ENCODE measurements at places on chromosomes 1 and 21.
A peak's percentile ranks its signal among the peaks of the same experiment; 100 is the strongest.

DNA sequence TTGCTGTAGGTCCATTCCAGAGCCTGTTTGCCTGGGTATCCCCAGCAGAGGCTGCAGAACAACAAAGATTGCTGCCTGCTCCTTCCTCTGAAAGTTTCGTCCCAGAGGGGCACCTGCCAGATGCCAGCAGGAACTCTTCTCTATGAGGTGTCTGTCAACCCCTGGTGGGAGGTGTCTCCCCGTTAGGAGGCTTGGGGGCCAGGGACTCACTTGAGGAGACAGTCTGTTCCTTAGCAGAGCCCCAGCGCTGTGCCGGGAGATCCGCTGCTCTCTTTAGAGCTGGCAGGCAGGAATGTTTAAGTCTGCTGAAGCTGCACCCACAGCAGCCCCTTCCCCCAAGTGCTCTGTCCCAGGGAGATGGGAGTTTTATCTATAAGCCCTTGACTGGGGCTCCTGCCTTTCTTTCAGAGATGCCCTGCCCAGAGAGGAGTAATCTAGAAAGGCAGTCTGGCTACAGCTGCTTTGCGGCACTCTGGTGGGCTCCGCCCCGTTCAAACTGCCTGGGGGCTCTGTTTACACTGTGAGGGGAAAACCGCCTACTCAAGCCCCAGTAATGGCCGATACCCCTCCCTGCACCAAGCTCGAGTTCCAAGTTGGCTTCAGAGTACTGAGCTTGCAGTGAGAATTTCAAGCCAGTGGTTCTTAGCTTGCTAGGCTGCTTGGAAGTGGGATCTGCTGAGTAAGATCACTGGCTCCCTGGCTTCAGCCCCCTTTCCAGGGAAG lies 8.7 kb upstream of the SLC25A24 start:
- H3K27me3 ChIP-seq = no peaks in the 10 kb centered on the region
- H3K27ac ChIP-seq = no peak overlapping the region
- no peak overlapping the region for H3K4me3 ChIP-seq
- DNase-seq = no peak
- H3K4me1 ChIP-seq = no peaks in the 10 kb centered on the region
- no peaks in the 10 kb centered on the region for H3K36me3 ChIP-seq

DNA sequence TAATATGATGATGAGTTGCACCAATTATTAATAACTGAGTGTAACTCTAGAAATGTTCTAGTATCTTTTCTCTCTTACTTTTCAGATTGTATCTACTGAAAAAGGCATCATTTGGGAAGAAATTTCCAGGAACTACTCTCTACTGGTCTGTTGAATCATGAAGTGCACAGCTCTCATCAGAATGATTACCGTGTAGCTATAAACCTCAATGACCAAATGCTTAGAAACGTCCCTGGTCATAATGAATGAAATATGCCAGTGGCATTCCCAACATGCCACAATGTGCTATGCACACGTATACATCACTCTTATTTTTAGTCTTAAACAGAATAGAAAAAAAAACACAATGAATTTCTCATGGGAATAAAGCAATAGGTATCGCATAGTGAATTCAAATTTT lies 534.3 kb upstream of the OLFM3 start:
- no peaks in the 10 kb centered on the region for H3K4me1 ChIP-seq
- no peak for DNase-seq
- no peak overlapping the region for H3K27ac ChIP-seq
- H3K27me3 ChIP-seq = no peaks in the 10 kb centered on the region

- H3K27me3 ChIP-seq = no peaks in the 10 kb centered on the region
- DNase-seq = no peak
- no peaks in the 10 kb centered on the region for H3K4me1 ChIP-seq
- no peak overlapping the region for H3K4me3 ChIP-seq
- H3K36me3 ChIP-seq = no peaks in the 10 kb centered on the region
- no peak overlapping the region for H3K27ac ChIP-seq
Observed at GRCh38 chr1:213464786-213465460, 413.9 kb downstream of the RPS6KC1 start.

- no peaks in the 10 kb centered on the region for H3K36me3 ChIP-seq
- DNase-seq = no peak
- H3K27ac ChIP-seq = no peak overlapping the region
Observed at GRCh38 chr1:232579958-232580941, 49.7 kb downstream of the SIPA1L2 start.

DNA sequence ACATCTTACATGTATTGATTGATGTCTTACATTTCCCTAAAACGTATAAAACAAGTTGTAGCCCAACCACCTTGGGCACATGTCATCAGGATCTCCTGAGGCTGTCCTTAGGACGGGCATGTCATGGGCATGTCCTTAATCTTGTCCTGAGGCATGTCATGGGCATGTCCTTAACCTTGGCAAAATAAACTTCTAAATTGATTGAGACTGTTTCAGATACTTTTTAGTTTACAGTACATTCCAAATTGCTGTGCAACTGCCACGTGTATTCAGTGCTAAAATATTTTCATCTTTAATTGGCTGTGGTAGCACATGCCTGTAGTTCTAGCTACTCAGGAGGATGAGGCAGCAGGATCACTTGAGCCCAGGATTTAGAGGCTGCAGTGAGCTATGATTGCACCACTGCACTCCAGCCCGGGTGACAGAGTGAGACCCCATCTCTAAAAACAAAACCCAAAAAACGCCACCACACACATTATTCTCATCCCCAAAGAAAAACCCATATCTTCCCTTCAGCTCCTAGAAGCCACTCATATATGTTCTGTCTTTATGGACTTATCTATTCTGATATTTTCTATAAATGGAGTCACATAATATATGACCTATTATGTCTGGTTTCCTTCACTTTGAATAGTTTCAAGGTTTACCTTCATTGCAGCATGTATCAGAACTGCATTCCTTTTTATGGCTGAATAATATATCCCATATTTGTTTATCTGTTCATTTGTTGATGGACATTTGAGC lies 96.0 kb upstream of the BTG3 start:
- no peaks in the 10 kb centered on the region for H3K4me1 ChIP-seq
- H3K27me3 ChIP-seq = no peaks in the 10 kb centered on the region
- DNase-seq = no peak
- no peak overlapping the region for H3K4me3 ChIP-seq
- no peaks in the 10 kb centered on the region for H3K36me3 ChIP-seq

- DNase-seq = no peak
- no peaks in the 10 kb centered on the region for H3K27me3 ChIP-seq
- H3K4me3 ChIP-seq = no peak overlapping the region
- H3K4me1 ChIP-seq = peaks cover 9% of the 10 kb centered on the region
Observed at GRCh38 chr1:1620433-1621139, 5.3 kb downstream of the MIB2 start.

DNA sequence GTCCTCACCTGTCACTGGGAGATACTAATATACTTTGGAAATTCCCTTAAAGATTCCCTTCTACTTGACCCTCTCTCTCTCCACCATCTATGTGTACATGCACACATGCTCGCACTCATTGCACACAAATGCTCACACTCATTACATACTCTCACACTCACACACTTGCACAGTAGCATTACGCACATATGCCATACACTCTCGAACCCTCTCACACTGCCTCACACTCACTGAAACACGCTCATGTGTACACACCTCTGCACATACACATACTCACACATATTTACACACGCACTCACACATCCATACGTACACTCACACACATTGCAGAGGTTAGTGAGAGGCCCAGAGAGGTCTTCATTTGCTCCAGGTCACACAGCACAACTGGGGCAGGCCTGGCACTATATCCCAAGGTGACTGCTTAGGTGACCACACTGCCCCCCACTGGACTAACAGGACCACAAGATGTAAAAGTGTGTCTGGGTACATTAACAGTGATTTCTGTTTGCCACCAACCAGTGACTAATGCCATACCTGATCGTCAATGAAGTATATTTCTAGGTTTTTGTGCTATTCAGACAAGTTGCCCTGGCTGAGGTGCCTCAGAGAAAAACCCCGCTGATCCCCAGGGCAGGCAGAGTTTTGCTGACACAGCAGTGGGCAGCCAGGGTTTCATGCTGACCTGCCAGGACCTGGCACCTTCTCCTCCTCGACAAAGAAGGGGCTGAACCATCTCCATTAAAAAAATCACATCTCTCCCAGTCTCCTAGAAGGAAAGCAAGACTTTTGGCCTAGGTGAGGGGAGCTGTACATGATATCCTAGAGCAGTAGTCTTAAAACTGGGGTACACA lies 28.5 kb upstream of the CAMK1G start:
- no peaks in the 10 kb centered on the region for H3K36me3 ChIP-seq
- H3K27ac ChIP-seq = no peak overlapping the region
- H3K4me1 ChIP-seq = no peaks in the 10 kb centered on the region
- H3K4me3 ChIP-seq = no peak overlapping the region
- DNase-seq = no peak

GRCh38 chr1:21022279-21023040 lies 154.2 kb downstream of the EIF4G3 start:
- no peak overlapping the region for H3K4me3 ChIP-seq
- H3K36me3 ChIP-seq = no peaks in the 10 kb centered on the region
- H3K4me1 ChIP-seq = no peaks in the 10 kb centered on the region
- no peaks in the 10 kb centered on the region for H3K27me3 ChIP-seq
- H3K27ac ChIP-seq = no peak overlapping the region
- DNase-seq = no peak

DNA sequence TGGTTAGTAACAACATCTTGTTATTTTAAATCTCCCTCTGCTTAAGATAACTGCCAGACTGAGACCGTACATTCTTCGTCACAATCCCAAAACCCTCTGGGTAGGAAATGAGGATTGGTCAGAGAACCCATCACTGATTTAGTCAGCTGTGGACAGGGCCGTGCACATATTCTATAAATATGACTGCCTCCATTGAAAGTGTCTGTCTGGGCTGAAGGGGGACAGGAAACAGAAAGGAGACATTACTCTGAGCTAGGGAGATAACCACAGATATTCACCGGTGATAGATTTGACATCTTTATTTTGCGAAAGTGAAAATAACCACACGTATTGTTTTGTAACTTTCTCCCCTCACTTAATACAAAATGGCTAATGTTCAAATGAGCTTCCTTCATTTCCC lies 36.9 kb upstream of the ST6GALNAC5 start:
- no peaks in the 10 kb centered on the region for H3K36me3 ChIP-seq
- no peak overlapping the region for H3K4me3 ChIP-seq
- no peak overlapping the region for H3K27ac ChIP-seq
- no peak for DNase-seq

DNA sequence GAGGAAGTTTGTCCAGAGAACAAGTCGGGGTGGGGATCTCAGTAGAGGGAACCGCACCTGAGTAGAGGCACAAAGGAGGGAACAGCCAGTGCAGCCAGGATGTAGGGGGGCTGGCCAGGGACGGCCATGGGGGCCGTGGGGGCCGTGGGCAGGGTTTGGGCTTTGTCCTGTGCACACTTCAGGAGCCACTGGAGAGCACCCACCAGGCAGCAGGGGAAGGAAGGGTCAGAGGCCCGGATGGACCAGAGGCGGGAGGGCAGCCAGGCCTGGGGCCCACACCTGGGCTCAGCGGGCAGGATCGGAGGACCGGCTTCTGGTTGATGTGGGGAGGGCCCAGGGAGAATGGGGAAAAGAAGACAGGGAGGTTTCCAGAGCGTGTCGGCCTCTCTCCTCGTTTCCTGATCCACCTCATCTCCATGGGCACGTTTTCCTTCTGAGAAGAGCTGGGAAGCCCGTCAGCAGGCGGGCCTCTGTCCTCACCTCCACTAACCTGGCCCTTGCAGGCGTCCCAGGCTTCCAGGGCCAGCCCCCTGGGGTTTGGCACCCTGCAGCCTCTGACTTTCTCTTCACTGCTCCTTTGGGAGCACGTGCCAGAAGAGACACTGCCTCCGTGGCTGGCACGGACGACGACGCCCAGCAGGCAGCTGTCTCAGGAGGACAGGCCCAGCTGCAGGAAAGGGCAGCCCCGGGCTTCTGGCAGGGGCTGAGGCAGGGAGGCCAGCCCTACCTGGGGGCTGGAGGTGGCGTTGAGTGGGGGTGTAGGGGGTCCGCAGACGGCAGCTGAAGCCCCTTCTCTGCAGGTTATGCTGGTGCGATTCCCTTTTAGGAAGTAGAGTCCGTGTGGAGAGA lies 16.8 kb upstream of the PDXK start:
- H3K27me3 ChIP-seq = peaks cover 14% of the 10 kb centered on the region
- no peak overlapping the region for H3K4me3 ChIP-seq
- H3K36me3 ChIP-seq = no peaks in the 10 kb centered on the region
- DNase-seq = no peak

GRCh38 chr1:147236959-147237791 lies 5.3 kb upstream of the CHD1L start:
- H3K27ac ChIP-seq = no peak overlapping the region
- H3K36me3 ChIP-seq = no peaks in the 10 kb centered on the region
- H3K27me3 ChIP-seq = peaks cover 2% of the 10 kb centered on the region

- peak overlapping the region; percentile 80 for H3K27ac ChIP-seq
- H3K36me3 ChIP-seq = no peaks in the 10 kb centered on the region
- DNase-seq = peak; percentile 38
- H3K27me3 ChIP-seq = no peaks in the 10 kb centered on the region
- peaks cover 7% of the 10 kb centered on the region for H3K4me1 ChIP-seq
Observed at GRCh38 chr21:25790122-25790877, 55.5 kb downstream of the GABPA start.

DNA sequence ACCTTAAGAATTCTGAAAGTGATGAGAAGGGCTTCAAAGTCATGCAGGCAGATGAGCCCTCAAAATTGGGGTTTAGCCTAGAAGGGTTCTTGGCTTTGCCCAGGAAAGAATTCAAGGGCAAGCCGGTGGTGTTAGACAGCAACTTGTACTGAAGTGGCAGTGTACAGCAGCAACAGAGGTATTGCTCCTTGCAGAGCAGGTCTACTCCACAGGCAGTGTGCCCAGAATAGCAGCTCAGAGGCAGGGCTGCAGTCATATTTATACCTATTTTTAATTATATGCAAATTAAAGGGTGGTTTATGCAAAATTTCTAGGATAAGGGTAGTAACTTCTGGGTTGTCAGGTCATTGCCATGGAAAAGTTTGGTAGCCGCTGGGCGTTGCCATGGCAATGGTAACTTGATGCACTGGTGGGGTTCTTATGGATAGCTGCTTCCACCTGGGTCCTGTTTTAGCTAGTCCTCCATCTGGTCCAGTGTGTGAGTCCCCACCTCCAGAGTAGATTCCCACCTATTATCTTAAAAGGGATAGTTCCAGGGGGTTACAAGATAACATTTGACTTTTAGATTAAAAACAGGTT lies 57.9 kb upstream of the CR2 start:
- H3K27ac ChIP-seq = no peak overlapping the region
- H3K4me1 ChIP-seq = no peaks in the 10 kb centered on the region
- DNase-seq = no peak
- H3K4me3 ChIP-seq = no peak overlapping the region
- H3K36me3 ChIP-seq = no peaks in the 10 kb centered on the region
- no peaks in the 10 kb centered on the region for H3K27me3 ChIP-seq

DNA sequence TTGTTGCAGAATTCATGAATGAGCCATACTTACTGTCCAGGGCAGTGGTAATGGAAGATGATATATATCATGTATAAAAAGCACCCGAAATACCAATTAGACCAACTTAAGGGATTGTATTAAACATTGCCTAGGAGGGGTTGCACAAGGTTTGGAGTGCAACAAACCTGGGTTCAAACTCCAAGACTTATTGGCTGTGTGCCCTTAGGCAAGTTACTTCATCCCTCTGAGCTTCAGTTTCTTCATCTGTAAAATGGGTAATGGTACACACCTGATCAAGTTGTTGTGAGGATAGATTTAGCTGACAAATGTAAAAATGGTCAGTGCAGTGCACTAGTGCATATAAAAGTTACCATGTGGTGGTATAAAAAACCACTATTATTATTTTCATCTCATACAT lies 9.8 kb upstream of the PPP1R15B start:
- no peaks in the 10 kb centered on the region for H3K4me1 ChIP-seq
- no peaks in the 10 kb centered on the region for H3K27me3 ChIP-seq
- H3K4me3 ChIP-seq = no peak overlapping the region
- DNase-seq = no peak
- H3K27ac ChIP-seq = no peak overlapping the region

- no peaks in the 10 kb centered on the region for H3K4me1 ChIP-seq
- H3K27ac ChIP-seq = no peak overlapping the region
- DNase-seq = no peak
- H3K27me3 ChIP-seq = no peaks in the 10 kb centered on the region
Observed at GRCh38 chr1:18339161-18339560, 141.6 kb upstream of the KLHDC7A start.

Measured in thymus (tissue), 14 donors.